ENCODE measurements at places on chromosomes 7 and 10.
A peak's percentile ranks its signal among the peaks of the same experiment; 100 is the strongest.

DNA sequence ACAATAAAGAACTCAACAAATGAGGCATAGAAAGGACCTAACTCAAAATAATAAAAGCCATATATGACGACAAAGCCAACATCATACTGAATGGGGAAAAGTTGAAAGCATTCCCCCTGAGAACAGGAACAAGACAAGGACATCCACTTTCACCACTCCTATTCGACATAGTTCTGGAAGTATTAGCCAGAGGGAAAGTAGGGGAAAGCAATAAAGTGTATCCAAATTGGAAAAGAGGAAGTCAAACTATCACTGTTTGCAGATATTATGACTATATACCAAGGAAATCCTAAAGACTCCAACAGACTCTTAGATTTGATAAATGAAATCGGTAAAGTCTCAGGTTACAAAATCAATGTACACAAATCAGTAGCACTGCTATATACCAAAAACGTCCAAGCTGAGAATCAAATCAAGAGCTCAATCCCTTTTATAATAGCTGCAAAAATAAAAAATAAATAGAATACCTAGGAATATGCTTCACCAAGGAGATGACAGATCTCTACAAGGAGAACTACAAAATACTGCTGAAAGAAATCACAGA, 4.8 kb downstream of the ANXA7 start:
- no peak for DNase-seq

DNA sequence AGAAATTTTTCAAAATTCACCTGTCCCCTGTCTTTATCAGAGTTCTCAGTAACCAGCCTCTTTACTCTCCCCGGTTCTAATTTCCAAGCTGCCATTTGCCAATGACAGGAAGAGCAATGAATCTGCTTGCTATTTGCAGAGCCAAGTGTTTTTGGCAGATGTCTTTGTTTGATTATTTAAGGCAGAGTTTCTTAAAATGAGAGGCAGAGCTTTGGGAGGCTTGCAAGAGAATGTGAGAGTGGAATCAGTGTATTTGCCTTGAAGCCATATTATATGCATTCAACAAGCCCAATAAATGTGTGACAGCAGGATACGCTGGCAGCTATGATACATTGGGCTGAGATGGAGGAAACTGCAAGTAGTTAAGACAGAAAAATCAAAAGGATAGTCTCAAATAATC, 196.5 kb downstream of the PHF14 start:
- no peak for DNase-seq

GRCh38 chr10:118557946-118558345, 37.5 kb downstream of the PRLHR start:
- DNase-seq = no peak

DNA sequence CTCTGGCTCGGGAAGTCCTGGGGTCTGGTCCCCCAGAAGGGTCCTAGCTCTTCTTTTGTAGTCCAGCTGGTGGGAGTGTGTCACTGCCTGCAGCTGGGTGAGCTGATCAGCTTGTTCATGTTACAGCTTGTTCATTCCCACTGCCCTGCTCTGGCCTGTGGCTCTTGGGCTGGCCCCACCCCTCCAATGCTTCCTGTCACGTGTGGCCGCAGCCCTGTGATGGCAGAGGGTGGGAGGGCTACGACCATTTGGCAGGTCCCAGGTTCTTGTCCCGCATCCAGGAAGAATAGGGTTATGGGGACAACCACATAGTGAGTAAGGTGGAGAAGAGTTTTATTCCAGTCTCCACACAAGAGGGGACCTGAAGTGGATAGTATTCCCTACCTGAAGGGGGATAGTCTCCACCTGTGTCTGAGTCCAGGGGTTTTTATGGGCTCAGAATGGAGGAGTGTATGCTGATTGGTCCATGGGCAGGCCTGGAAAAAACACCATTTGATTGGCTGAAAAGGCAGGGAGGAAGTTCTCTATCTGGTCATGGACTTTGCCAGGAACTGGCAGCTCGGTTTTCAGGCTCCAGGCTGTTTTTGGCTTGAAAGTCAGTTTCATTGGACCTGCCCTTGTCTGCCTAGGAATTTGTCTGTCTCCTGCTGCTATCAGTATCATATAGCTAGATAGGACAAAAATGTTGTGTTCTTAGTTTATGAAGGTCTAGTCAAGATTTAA, 13.1 kb downstream of the SDHAF3 start:
- DNase-seq = no peak

DNA sequence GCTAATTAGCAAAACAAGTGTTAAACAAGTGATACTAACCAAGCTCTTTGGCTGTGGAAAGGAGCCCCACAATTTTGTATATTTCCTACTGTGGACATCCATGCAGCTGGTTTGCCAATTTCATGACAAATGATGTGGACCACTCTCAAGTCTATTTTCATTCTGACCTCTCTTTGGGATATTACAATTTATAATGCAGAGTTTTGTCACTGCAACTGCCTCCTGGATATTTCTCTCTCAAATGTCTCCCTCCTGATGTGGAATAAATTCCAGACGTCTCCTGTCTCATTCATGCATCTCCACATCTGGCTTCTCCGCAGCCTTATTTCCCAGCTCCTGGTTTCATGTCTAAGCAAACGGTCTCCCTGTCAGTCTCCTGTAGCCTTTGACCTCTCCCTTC, 80.6 kb upstream of the RHEB start:
- DNase-seq = no peak

- no peak for DNase-seq
Measured at GRCh38 chr10:71187197-71187596, 25.2 kb upstream of the UNC5B start.

DNA sequence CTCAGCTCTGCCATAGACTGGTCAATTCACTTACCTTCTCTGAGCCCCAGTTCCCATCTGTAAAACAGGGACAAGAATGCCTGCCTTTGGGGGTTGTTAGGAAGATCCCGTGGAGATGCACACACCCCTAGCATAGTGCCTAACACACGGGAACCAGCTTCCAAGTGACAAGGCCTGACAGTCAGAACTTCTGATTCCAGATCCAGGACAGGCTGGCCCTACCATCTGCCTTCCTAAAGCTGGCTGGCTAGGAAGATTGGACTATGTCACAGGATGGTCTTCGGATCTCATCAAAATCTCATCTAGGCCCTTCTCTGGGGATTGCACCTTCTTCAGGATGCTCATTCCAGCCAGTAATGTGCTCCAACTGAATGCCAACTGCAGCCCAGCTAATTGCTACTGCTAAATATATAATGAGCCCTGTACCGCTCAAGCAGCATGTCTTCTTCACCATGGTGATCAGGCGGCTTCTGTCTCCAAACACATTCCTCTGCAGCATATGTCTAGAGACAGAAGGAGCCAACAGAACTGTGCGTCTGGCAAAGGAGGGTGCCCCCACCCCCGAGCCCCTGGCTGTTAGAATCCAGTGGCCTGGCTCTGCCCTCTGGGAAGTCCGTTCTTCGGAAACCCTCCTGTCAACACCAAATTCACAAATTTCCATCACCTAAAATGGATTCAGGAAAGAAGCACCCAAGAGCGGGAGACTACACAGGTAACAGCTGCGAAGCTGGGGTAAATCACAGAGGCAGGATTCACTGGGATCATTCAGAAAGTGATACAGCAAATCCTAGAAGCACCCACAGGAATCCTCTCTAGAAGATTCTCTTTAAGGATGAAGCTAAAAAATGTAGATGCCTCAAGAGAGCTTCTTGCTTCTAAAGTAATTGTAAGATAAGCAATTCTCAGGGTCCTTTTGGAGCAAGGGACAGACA, 142.1 kb upstream of the EEPD1 start:
- DNase-seq = no peak

GRCh38 chr10:126185676-126186447, 202.4 kb downstream of the ADAM12 start:
- no peak for DNase-seq

- no peak for DNase-seq
Measured at GRCh38 chr10:29691564-29692072, 56.8 kb upstream of the SVIL start.

DNA sequence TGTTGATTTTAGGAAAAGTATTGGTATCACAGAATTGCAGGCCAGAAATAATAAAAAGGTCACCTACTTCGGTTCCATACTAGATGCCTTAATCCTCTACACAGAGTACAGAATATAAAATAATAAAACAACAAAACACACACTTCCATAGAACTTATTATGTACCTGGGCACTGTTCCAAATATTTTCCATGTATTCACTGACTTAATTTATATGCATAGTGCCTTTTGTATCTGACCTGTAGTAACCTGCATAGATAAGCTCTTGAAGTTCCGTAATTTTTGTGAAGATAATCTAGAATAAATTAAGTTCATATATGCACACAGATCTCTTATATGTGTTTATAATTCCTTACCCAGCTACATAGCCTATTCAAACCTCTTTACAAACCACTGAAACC, 78.3 kb downstream of the RAPGEF5 start:
- no peak for DNase-seq

GRCh38 chr7:37310327-37311080, 138.2 kb downstream of the ELMO1 start:
- peak; percentile 27 for DNase-seq

GRCh38 chr7:105830405-105831301, 45.7 kb downstream of the ATXN7L1 start:
- no peak for DNase-seq

DNA sequence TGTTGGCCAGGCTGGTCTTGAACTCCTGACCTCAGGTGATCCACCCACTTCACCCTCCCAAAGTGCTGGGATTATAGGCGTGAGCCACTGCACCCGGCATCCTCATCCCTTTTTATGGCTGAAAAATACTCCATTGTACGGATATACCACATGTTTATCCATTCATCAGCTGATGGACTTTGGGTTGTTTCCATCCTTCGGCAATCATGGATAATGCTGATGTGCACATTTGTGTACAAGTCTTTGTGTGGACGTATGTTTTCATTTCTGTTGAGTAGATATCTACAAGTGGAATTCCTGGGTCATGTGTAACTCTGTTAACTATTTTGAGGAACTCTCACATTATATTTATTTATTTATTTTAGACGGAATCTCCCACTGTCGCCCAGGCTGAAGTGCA, 5.7 kb upstream of the UCMA start:
- DNase-seq = no peak

GRCh38 chr7:110084181-110084807, 1006.6 kb upstream of the LRRN3 start:
- no peak for DNase-seq

- no peak for DNase-seq
Measured at GRCh38 chr10:117271427-117271826, 30.5 kb downstream of the SLC18A2 start.

- peak; percentile 37 for DNase-seq
Measured at GRCh38 chr10:17237915-17238444, 9.9 kb downstream of the VIM start.

DNA sequence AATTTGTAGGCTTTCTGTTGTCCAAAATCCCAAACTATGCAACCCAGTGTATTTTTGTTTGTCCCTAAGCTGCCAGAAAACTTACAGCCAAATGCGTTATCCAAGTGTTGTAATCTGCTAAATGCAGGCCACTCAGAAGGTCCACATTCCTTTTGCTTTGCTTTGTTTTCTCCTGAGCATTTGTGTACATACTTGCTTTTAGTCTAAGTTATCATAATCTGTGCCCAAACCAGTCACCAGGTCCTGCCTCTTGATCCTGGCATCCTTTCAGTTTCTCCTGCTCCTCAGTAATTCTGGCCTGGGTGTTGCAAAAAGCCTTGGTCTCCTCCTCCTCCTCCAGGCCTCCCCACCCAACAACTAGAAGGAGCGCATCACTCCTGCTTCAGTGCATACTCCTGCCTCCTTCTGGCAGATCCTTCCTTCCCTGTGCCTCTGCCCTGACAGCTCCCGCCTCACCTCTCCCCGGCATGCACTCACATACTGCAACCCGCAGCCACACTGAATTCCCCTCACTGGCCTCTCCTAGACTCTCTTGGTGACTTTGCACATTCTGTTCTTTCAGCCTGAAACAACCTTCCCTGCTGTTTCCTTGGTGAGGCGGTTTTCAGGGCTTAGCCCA, 2.3 kb downstream of the DENND2A start:
- DNase-seq = no peak

GRCh38 chr7:82668676-82669075, 225.1 kb upstream of the CACNA2D1 start:
- no peak for DNase-seq

- peak; percentile 12 for DNase-seq
Measured at GRCh38 chr7:111029574-111030251, 61.2 kb upstream of the LRRN3 start.

All from CD4-positive, alpha-beta T cell treated with Interleukin-1 beta for 1 hour (primary cell).